ENCODE measurements at places on chromosomes 3 and 15.

DNA sequence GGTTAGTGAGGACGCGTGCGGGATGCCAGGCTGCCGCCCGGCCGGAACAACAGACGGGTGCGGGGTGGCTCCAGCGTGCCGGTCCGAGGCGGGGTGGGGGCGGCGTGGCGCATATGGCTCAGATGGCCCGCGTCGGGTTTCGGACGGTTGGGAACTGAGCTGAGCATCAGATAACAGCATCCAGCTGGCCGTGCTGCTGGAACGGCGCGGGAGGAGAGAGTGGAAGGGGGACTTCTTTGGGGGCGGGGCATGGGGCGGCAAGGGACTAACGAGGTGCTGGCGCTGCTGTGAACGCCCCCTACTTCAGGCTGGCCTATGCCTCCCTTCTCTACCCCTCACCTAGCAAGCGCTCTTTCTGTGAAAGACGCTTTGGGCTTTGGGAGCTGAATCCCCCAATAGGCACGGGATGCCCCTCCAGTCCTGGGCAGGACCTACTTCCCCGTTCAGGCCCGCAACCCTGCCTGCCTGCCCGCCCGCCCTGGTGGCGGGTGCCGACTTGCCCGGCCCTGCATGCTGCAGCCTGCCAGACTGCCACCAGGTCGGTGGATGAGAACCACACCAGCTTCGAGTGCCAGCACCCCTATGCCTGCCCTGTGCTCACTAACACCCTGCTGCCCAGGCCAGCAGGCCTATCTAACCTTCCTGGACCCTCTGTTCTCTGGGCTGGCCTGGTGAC, 542 bp downstream of the INKA1 start:
- DNase-seq: no peak

DNA sequence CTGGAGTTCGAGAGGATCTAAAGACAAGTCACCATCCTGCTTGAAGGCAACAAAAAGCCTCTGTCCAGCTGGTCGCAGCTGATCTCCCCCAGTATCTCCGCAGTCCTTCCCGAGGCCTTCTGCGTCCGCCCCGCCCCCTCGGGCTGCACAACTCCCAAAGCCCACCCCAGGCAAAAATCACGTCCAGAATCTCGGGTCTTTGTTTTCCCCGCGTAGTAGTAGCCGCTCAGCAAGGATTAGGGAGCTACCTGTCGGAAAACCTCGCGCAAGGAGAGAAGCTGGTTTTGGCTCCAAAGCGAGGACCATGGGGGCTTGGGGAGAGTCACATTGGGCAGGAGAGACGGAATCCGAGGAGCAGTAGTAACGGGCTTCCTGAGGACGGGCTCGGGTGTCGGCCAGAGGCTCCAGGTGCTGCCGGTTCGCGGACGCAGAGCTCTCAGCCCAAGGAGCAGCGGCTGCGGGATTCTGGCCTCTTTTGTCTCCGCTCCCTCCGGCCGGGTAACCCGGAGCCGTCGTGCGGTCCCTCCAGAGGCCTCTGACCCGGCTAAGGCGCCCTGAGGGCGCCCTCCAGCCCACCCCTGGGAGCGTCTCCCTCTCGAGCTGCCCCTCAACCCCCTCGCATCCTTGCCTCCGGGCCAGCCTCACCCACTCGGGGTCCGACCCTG, 401 bp downstream of the ZSCAN29 start:
- peak; percentile 36 for DNase-seq

DNA sequence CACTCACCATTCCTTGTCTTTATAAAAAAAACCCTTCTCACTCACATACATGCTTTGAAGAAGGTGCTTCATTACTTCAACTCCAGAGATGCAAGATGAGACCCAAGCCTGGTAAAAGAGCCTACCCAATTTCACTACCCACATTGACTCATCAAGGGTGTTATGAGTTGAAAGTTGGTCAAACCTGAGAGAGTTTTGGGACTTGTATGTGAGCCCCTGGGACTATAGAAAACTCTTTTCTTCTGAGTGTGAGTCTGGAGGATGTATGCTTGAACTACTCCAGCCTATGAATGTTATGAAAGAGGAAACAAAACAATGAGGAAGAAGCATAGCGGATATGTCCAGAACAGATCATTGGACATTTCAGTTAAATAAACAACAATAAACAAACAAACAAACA, 106.5 kb upstream of the SATB1 start:
- no peak for DNase-seq

- DNase-seq: no peak
Measured at GRCh38 chr3:197804511-197804910, 13.5 kb downstream of the LRCH3 start.

DNA sequence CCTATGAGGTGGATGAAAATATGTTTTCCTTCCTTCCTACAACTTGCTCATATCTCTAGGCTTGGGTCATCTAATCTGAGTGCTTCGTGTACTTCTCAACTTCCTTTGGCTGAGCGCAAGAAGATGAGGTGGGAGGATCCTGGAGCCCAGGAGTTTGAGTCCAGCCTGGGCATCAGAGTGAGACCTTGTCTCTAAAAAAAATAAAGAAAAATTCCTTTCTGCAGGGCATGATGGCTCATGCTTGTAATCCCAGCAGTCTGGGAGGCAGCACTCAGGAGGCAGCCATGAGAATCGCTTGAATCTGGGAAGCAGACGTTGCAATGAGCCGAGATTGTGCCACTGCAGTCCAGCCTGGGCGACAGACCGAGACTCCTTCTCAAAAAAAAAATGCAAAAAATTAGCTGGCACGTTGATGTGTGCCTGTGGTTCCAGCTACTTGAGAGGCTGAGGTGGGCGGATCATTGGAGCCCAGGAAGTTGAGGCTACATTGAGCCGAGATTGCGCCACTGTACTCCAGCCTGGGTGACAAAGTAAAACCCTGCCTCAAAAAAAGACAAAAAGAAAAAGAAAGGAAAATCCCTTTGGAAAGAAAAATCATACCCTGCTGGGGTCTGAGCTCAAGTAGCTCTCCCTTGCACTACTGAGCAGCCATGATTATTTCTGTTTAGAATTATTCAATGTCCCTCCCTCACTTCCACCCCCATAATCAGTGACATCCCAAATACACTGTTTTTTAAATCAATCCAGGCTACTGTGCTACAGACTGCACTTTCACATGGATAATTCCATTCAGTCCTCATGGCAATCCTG, 28.0 kb upstream of the RAB11A start:
- no peak for DNase-seq

Data from D721Med (cell line).